ENCODE measurements at places on chromosomes 7 and 10.

GRCh38 chr10:127215866-127216265 lies 19.5 kb upstream of the INSYN2A start:
- no peak for DNase-seq

DNA sequence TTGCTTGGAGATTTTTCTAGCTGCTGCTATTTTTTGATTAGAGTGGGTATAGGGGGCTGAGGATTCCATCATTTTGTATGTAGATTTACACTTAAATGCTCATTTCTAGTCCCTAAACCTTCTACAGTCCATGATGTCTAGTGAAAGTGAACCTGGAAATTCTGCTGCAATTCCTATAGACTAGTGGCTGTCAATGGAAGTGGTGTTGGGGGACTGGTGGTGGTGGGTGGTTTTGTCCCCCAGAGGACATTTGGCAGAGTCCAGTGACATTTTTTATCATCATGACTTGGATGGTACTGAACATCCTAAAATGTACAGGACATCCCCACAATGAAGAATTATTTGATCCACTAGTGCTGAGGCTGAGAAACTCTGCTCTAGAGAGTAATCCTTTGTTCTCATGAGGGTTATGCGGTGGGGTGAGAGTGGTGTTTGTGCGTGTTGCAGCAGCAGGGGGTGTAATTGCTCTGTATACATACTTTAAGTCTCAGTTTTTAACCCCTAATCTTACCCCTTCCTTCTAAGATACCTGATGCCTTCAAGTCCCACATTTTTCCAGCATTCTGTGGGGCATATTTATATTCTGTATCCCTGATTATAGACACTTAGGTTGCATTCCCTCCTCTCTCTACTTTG lies 35.0 kb downstream of the KIF11 start:
- DNase-seq: peak; percentile 22

GRCh38 chr7:13099154-13099795 lies 411.8 kb downstream of the ARL4A start:
- no peak for DNase-seq

- DNase-seq: peak; percentile 30
Observed at GRCh38 chr10:5648494-5649457, 17.6 kb downstream of the ASB13 start.

DNA sequence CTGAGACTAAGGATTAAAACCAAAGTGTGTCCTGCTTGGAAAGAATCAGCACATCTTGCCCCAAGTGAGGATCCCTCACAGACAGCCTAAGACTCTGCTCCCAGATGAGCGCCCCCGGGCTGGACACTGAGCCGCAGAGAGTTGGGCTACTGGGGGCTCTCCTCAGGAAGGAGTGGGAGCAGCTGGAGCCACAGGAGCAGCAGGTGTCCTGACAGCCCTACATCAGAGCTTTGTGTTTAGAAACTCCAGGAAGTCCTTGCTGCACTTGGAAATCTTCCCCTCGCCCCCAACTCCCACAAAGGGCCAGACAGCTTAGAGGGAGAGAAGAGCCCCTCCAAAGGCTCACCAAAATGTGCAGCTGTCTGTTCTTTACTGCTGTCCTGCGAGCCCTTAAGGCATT lies 172.2 kb downstream of the HERPUD2 start:
- no peak for DNase-seq

DNA sequence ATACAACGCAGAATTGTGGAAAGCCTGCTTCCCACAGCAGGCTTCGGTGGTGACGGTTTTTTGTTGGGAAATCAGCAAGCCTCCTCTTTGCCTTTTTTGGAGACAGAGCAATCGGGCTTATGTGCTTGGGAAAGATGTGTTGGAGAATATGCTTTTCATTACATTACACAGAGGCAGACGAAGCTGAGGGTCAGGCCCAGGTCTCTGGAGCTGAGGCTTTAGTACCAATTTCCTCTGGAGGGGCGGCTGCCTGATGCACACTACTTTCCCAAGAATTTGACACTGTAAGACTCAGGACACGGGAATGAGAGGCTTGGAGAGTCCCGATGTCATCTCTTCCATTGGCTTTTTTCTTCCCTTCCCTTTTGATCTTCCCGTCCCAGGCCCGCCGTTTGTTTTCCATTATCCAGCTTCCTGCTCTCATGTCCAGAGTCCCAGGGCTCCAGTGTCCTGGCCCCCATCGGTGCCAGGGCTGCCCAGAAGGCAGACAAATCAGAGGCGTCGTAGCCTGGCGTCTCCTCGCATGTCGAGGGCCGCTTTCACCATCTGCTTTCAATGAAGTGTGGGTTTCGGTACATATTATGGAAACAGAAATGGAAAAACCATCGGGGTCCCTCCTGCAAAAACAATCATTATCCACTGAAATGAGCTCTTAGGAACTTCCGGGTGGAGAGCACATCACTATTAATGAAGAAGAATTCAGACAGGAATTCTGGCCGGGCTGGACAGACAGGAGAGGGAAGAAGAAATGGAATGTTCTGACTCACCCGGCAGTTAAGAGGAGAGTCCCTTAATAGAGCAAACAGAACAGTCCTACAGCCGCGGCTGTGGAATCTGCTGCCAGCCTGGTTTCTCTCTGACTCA lies 123.0 kb upstream of the JCAD start:
- DNase-seq: no peak

GRCh38 chr7:3955026-3955425 lies 654.0 kb downstream of the SDK1 start:
- DNase-seq: no peak

DNA sequence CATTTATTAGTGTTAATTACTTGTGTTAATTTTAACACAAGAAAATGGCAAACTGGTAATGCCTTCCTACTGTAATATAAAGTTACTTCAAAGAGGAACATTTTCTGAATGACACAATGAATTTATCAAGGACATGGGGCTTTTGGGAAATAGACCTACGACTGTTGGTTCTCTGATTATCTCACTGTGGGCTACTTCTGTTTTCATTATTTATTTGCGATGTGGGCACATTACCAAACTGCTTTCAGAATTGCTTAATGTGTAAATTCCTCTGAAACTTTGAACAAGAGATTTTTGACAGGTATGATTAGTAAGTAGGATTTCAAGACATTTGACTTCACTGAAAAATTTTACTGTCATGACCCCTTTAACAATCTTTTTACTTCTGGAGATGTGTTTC lies 535.6 kb downstream of the CNTNAP2 start:
- peak; percentile 68 for DNase-seq

DNA sequence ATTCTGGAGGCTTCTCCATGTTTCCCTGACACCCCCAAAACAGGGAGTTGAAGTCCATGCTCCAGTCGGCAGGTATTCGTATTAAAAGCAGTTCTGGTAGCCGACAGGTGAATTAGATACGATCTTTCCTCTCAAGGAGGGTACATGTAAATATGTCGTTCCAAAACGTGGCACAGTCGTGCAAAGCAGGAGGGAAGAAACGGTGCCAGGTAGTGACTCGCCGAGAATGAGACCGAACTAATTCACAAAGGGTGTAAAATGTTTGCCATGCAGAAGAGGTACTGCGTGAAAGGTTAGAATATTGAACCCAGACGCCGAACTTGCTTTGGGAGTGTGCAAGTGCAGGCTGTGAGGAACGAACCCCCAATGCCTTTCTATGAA lies 483 bp downstream of the EDRF1 start:
- DNase-seq: peak; percentile 29

GRCh38 chr7:55510621-55511020 lies 61.7 kb downstream of the VOPP1 start:
- DNase-seq: no peak

DNA sequence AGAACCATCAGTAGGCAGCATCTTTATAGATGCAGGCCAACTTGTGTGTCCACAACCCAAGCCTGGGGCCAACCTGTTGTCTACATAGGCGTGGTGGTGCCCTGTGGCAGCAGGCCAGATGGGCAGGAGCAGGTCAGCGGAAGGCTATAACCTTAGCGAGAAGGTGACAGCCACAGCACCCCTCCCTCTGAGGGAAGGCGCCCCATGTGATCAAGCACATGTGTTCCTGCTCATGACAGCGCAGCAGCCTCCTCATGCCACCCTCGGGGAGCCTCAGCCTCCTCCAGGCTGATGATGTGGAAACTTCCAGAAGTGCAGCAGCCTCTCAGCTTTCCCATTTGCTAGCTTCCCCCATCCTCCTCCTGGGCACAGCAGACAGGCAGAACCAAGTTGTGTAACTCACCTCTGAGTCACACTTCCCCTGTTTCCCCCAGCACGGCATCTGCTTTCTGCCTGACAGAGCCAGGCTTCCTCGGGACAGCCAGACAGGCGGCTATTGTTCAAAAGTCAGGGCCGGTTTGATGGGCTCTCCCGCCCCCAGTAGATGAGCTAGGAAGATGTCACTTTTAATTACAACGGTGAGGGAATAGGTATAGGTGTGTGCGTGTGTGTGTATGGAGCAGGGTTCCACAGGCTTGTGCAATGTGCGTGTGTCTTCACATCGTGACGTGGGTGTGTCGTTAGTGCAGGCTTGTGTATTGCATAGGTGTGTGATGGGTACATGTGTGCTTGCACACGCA lies 312.0 kb upstream of the ZMIZ1 start:
- DNase-seq: peak; percentile 83

DNA sequence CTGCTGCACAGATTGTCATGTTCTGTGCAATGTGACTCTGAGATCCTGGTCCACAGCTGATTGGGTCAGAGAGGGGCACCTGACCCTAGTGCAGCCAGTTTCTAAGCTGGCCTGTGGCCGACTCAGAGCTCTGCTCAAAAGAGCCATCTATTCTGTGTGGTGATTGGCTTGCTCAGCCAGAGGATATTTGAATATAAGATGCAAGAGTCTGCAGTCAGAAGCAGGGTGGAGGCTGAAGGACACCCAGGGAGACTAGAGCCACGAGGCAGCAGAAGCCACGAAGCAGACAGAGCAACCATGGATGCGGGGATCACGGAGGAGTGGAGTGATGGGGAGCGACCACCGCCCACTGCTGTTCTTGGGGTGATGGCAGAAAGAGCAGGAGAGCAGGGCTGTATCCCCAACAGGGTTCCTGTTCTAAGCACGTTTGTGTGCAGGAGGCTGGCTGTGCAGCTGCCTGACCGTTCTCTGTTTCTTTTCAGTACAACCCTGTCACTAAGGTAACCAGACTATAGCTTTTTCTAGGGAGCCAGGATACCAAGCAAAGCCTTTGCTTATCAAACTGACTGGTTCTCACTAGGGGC lies 19.5 kb upstream of the RHEB start:
- DNase-seq: no peak

DNA sequence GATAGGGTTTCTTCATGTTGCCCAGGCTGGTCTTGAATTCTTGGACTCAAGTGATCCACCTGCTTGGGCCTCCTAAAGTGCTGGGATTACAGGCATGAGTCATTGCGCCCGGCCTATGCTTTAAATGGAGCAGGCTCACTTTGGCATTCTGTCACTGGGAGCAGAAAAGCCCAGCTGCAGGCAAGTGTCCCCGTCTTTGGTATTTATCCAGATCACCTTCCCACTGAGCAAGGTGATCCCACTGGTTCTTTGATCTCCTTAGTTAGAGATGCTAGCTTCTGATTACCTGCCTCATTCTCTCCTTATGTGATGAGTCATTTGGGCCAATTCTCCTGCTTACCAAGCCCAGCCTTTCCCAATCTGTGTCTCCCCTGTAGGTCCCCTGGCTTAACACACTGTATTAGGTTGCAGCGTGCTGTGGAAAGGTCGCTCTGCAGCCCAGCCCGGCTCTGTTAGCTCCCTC lies 39.3 kb downstream of the SPDYE5 start:
- no peak for DNase-seq

DNA sequence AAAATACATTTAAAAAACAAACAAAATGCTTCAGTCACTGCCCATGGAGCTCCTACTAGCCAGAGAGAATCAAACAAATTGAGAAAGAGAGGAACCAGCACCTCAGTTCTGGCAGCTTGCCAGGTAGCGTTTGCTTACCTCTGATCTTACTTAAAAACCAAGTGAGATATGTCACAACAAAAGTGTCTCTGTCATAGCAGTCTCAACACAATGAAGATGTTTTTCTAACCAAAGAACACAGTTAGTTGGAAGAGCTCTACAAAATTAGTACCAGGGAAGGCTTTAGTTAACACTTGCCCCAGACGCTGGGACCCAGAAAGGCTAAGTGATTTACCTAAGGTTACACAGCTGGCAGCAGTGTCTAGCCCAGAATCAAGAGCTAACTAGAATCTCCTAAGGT lies 3.4 kb downstream of the DOCK4 start:
- peak; percentile 47 for DNase-seq

- DNase-seq: peak; percentile 75
Observed at GRCh38 chr7:112873831-112874553, 83.8 kb upstream of the TMEM168 start.

DNA sequence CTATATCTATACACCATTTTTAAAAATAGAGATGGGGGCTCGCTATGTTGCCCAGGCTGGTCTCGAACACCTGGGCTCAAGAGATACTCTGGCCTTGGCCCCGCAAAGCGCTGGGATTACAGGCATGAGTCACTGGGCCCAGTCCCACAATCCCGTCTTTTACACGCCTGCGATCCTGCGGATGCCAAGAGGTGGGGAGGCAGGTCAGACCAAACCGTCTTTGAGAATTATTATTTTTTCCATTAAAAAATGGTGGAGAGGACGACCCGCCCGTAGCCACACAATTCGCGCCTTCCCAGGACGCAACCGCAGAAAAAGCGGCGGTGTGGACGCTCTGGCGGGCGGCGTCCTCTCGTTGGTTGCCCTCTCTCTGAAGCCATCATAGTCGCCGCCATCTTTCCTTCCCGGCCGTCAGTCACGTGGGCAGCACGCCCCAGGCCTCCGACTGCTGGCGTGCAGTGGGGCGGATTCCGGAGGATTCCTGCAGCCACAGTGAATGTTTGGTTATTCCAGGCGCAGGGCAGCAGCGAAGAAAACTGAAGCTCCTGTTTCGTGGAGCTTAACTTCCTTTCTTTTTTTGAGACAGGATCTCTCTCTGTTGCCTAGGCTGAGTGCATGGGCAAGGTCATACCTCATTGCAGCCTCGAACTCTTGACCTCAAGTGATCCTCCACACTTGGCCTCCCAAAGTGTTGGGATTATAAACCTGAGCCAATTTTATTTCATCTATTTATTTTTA lies 9.9 kb upstream of the EPHB4 start:
- peak; percentile 95 for DNase-seq

- no peak for DNase-seq
Observed at GRCh38 chr7:11591055-11591633, 240.9 kb downstream of the THSD7A start.

DNA sequence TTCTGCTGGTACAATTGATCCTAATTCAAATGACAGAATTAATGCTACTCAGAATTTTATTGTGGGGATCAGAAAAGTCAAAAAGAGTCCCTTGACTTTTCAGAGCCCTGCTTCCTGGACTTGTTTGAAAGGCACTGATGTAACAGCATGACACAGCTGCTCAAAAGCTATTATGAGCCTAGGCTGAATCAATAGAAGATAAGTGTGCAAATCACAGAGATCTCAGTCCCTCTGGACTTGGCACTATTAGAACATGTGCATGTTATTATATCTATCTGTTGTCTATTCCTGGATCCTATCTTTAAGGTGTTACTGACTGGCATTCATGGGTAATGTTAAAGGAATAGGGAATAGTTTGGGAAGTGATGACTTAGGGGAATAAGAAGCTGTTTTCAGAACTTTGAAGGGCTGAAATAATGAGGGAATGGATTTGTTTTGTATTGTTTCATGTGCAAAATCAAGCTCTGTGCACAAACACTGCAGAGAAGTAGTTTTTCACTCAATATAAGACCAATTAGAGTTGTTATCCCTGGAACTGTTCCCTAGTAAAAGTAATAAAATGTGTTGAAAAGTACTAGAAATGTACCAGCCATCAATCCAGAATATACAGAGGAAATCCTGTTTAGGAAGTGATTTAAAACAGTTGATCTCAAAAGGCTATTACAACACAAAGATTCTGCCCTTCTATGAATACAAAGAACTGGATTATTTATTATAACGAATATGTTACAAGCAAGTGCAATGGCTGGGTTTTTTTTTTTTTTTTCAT lies 814.9 kb upstream of the C7orf33 start:
- no peak for DNase-seq

GRCh38 chr7:103962070-103962469 lies 27.4 kb downstream of the RELN start:
- no peak for DNase-seq

Data from hematopoietic multipotent progenitor cell treated with erythropoietin and hydrocortisone succinate and interleukin-3 and kit ligand, for 4 days (in vitro differentiated cells).